ENCODE measurements at places on chromosomes 4 and X.
A peak's percentile ranks its signal among the peaks of the same experiment; 100 is the strongest.

- no peak for DNase-seq
Measured at GRCh38 chrX:21375708-21376009, 1.4 kb downstream of the CNKSR2 start.

GRCh38 chr4:179328627-179329026, 1886.4 kb upstream of the AGA start:
- DNase-seq = no peak

DNA sequence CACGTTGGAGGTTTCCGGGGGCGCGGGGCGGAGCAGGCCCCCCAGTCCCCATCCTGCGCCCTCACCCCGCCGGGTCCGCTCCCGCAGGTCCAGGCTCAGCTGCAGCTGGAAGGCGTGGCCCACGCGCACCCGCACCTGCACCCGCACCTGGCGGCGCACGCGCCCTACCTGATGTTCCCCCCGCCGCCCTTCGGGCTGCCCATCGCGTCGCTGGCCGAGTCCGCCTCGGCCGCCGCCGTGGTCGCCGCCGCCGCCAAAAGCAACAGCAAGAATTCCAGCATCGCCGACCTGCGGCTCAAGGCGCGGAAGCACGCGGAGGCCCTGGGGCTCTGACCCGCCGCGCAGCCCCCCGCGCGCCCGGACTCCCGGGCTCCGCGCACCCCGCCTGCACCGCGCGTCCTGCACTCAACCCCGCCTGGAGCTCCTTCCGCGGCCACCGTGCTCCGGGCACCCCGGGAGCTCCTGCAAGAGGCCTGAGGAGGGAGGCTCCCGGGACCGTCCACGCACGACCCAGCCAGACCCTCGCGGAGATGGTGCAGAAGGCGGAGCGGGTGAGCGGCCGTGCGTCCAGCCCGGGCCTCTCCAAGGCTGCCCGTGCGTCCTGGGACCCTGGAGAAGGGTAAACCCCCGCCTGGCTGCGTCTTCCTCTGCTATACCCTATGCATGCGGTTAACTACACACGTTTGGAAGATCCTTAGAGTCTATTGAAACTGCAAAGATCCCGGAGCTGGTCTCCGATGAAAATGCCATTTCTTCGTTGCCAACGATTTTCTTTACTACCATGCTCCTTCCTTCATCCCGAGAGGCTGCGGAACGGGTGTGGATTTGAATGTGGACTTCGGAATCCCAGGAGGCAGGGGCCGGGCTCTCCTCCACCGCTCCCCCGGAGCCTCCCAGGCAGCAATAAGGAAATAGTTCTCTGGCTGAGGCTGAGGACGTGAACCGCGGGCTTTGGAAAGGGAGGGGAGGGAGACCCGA, 14.0 kb downstream of the SHOX start:
- no peak for DNase-seq

GRCh38 chrX:84064164-84064563, 123.8 kb downstream of the RPS6KA6 start:
- DNase-seq = no peak

DNA sequence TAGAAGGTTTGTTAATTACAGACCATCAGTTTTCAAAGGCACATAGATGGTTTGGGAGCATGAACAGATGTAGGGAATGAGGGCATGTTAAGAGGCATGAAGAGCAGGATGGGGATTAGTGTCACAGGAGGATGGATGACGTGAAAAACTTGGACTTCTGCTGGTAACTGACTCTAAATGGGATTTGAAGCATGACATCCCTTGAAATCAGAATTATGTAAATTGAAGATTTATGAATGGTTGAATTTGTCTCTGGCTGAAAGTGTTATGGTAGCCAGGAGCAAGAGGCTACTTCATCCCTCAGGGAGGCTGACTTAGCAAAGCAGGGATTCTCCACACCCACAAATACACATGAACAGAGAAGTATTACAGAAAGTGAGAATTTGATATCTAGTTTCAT, 454.6 kb downstream of the MAGEB5 start:
- no peak for DNase-seq

DNA sequence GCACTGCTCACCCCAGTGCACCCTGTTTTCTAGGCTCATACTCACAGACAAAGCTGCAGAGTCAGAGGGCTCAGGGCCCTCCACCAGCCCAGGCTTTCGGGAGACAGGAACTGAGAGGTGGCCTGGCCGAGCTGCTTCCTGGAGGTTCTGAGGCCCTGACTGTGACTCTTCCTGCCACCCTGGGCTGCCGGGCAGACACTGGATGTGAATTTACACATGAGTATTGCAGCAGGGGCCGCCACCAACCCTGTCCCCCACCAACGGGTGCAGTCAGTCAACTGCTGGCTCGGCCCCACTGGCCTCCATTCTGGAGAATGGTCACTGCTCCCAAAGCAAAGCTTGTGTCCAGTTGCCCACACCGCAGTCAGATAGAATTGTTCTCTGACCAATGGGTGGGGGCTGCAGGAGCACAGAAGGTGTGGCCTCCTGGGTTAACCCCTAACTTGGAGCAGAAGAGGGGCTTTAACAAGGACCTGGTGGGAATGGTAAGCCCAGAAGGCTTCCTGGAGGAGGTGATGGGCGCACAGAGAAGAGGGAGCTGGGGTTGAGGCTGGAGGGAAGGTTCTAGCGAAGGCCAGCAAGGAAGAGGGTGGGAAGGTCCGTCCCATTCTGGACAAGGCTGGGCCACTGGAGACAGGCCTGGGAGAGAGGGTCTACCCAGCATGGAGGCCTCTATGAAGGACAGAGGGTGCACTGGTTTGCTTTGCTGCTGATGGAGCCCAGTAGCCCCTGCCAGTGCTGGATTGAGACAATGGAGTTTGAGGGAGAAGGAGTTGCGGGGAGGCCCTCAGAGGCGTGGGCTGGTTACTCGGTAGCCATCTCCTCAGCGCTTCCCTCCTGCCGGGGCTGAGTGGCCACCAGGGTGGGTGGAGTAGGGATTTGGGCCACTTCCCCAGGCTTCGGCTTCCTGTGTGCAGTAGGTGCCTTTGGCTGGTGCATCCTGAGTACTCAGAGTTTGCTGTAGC, 135.3 kb downstream of the CPZ start:
- no peak for DNase-seq

DNA sequence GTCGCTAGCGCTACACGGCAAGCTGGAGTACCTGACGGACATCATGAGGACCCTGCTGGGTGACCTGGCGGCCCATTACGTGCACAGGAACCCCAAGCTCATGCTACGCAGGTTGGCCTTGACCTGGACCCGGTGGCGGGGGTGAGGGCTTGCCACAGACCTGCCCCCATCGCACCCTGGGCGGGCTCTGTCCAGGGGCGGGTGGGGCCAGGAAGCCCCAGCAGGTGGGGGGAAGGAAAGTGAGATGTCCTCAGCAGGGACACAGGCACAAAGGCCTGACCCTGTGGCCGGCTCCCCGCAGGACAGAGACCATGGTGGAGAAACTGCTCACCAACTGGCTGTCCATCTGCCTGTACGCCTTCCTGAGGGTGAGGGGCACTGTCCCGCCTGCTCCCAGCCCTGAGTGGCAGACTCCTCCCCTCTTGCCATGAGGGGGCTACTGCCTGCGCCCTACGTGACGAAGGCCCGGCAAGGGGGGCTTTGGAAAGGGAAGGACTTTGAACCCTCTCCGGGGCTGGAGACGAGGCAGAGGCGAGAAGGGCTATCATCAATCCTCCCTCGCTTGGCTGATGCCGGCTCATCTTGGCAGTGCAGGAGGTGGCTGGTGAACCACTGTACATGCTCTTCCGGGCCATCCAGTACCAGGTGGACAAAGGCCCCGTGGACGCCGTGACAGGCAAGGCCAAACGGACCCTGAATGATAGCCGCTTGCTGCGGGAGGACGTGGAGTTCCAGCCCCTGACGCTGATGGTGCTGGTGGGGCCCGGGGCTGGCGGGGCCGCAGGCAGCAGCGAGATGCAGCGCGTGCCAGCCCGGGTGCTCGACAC, 5.3 kb upstream of the SRPK3 start:
- DNase-seq = no peak

GRCh38 chr4:17535242-17535641, 20.3 kb downstream of the CLRN2 start:
- DNase-seq = no peak

DNA sequence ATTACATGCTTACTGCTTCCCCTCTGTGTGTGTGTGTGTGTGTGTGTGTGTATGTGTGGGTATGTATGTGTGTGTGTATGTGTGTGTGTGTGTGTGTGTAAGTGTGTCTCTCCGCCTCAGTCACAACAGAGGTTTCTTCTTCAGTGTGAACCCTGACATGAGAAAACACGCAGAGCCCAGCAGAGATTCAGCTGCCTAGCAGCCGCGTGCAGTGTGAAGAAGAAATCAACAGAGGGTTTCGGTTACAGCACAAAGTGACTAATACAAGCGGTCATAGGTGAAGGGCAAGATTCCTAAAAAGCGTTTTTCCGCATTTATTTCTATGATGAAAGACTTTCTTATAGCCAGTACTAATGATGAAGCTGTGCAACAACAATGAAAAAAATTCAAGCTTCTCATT, 55.3 kb upstream of the ZFP42 start:
- no peak for DNase-seq

DNA sequence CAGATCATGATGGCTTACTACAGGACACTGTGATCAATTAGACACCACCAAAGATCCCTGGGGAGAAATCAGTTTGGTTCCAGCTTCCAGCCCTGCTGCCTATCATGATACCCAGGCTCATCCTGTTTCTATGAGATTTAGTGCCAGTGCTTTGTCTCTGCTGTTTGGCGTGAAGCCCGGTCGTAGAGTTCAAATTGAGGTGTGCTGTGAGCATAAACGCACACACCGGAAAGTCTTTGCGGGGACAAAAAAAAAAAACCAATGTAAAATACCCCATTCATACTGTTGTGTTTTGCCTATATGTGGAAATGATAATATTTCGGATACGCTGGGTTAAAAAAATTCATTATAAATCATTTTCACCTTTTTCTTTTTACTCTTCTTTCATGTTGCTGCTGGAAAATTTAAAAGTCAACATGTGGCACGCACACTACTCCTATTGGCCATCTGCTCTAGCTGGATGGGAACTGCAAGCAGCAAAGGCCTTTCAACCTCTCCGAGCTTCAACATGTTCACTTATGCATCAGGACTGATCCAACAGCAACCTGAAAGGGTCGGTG, 607 bp upstream of the DKC1 start:
- peak; percentile 46 for DNase-seq

DNA sequence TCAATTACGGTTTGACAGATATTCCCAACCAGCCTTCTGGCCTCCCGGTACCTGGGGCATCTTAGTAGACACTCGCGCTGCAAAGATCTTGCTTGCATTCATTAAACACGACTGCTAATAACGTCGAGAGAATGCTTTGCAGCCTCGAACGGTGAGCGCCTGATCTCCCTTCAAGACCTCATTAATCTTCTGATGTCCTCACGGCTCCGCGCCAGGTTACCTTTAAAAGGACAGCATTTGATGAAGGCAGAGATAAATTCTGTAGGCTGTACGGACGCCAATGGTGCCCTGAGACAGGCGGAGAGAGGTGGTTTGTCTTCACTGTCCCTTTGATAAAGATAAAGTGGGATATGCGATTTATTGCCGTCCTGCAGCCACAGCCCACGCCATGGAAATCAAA, 64.2 kb downstream of the SHOX start:
- DNase-seq = no peak

GRCh38 chr4:82551734-82552133, 10.1 kb downstream of the TMEM150C start:
- DNase-seq = no peak

DNA sequence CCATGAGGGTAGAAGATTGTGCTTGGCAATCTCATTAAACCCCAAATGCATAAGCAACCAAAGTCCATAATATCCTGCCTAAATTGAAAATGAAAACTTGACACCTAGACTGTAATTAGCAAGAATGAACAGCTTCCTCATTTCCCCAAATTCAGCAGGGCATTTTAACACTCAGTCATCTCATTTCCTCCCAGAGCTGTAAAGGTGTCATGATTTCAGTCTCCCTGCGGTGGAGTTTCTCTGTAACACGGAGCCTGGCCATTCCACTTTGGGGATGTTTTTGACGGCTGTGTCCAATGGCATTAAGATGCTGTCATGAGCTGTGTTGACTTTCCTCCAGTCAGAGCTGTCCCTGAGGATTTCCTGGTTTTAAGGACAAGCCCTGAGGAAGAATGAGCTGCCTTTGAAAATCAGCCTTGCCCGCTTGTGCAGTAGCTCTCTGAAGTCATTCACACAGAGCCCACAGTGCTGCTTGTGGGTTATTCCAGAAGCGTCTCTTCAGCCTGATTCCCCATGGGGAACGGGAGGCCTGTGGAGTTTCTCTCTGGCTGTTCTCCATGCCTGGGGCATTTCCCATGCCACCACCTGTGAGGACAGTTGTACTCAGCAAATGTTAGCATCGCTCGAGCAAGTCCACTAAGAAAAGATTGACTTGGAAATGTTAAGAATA, 187.0 kb downstream of the MID1 start:
- DNase-seq = no peak

- DNase-seq = no peak
Measured at GRCh38 chr4:152278172-152278504, 257.8 kb downstream of the FBXW7 start.

DNA sequence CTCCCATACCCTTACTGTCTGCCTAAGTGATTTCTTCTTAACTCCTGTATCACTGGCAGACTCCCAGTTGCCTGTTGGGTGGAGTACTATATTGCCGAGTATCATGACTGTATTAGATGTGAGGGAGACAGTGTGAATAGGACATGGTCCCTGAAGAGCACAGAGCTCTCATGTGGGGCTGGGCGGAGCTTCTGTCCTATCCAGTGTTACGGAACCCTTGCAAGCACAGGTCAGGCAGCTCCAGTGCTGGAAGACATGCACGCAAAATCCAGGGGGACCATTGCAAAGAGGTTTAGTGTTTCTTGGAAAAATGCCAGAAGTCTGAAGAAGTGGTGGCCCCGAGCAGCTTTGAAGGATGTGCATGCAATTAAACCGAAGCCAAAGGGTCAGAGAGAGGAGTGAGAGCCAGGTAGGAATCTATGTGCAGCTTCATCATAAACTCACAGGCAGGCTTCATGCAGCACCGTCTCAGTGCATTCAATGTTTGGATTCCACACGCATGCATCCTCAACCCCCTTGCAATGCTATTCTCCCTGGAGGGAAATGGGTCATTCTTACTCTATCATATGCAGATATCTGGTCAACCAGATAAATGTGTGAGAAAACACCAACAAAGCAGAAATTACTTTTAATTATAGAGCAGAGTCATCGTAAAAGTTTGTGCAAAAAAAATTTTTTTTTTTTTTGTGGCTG, 49.7 kb upstream of the DHRSX start:
- no peak for DNase-seq

GRCh38 chr4:181438641-181439040, 804.6 kb upstream of the TENM3 start:
- DNase-seq = no peak

DNA sequence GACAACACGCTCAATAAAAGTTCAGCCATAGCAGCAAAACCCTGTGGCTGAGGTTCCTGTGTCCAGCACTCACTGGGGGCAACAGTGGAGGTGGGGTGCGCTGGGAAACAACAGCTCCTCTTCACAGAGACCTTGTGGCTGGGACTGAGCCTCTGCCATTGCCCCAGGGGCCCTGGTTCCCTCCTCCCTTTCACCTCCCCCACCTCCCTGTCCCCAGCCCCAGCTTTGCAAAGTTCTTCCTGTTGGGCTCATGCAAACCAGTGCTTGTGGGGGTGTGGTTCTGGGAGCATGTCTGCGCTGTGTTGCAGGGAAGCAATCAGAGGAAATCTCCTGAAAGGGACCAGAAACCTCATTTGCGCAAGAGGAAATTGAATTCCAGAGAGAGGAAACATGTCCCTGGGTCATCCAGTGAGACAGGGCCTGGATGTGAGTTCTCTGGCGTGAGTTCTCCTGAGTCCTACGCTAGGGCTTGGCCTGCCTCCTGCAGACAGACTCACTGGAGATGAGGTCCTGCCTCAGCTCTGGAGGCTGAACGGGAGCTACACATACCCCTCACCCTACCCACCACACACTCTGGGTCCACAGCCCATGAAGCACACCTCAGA, 7.4 kb downstream of the FATE1 start:
- DNase-seq = no peak

Measured in hematopoietic multipotent progenitor cell treated with erythropoietin and hydrocortisone succinate and interleukin-3 and kit ligand, for 15 days (in vitro differentiated cells).